ENCODE measurements at places on chromosomes 2 and 18.

DNA sequence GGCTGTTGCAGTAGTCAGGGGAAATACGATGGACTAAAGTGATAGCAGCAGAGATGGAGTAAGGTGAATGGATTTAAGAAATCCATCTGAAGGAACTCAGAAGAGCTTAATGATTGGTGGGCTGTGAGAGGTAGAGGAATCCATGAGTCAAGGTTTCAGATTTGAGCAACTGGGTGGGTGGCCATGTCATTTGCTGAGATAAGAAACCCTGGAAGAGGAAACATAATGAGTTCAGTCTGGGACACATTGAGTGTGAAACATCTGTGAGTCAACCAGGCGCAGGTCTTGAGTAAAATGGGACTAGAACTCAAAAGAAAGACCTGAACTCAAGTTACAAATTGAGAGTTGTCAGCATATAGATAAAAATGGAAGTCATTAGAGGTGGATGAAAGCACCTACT is 19.7 kb upstream of the ASNSD1 start:
- DNase-seq: peak; percentile 27

GRCh38 chr2:3644246-3644525 is 13.8 kb upstream of the ALLC start:
- DNase-seq: no peak

DNA sequence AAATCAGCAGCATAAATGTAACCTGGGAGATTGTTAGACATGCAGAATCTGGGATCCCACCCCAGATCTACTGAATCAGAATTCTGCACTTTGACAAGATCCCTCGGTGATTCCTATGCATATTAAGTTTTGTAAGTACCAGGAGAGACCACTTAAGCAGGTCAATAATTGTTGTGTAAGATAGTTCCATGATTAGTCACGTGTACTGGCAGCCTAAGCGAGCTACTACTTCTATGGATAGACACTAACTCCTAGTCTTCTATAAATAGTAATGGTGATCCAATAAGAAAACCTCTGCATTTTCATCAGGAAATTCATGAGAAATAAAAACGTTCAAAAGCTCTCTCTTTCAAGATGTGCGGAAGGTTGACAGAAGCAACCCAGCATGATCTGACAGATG is 988.2 kb upstream of the CHAC2 start:
- DNase-seq: no peak

GRCh38 chr2:238816291-238816690 is 31.6 kb upstream of the TWIST2 start:
- DNase-seq: no peak

DNA sequence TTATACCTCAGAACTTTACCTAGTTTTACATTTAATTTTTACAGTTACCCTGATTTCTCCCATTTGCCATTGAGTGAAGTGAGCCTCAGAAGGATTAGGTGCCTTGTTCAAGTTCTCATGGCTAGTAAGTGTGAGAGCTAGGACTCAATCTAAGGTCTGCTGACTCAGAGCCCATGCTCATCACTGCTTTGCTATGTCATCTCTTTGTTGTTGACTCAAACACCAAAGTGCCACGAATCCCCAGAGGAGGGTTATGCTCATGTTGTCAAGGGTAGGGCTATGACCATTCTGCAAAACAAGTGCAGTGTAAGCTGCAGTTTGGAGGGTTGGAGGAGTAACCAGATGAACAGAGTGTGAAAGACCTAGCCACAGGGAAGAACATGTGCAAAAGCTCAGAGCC is 185.4 kb upstream of the SKOR2 start:
- DNase-seq: no peak

- no peak for DNase-seq
Measured at GRCh38 chr2:126934809-126935208, 36.1 kb downstream of the TEX51 start.

DNA sequence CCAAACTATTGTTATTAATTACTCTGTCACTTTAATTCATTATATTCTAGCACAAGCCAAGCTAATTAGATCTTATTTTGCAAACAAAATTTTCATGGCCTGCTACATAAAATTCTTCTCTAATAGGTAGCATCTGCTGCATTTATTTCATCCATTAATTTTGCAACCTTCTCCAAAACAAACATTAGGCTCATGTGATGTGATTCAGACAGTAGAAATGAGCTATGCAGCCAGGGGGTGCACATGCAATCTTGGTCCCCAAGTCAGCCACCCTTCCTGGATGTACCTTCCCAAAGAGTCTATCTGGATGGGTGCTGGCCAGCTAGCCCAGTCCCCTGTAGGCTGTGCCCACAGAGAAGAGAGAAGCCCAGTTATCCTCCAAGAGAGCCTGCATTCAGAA is 242.1 kb upstream of the OSR1 start:
- no peak for DNase-seq

DNA sequence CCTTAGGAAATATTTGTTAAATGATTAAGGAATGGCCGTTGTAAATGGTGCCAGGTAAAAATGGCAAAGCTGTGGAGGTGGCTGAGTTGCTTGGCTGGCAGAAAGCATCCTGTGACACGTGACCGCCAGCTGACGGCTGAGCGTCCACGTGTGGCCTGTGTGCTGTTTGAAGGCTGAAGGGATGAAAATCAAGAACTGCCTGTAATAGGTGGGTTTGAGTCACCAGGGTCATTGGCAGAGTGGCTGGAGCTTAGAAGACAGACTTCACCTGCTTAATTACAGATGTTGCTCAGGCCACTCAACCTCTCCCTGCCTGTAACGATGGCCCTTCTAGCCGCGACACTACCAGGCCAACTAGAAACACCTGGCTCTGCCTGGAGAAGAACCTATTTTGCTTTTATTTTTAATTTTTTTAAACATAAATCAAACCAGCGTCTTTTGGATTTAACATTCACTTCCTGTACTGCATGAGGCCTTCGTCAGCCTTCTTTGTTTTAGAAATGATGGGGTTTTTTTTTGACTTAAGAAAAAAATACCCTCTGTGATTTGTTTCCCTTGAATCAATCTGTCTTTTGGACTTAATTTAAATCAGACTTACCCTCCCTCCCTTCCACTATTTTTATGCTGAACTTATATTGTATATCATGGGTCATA is 206.5 kb downstream of the PRKCE start:
- no peak for DNase-seq

GRCh38 chr2:8729939-8730338 is 48.1 kb downstream of the ID2 start:
- DNase-seq: no peak

- DNase-seq: no peak
Measured at GRCh38 chr2:118122594-118123281, 34.5 kb downstream of the INSIG2 start.

DNA sequence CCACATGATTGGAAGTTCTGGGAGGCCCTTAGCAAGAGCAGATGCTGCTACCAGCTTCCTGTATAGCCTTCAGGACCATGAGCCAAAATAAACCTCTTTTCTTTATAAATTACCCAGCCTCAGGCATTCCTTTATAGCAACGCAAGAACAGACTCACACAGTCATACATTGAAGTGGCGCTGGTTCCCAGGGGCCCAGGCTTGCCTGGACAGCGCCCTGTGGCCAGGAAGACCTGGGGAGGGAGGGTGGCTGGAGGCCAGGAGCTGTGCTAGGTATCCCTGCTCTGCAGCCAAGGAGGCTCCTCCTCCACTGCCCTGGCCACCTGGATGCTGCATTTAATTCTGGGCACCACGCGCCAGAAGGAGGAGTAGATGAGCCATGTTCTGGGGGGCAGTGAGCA is 98.1 kb downstream of the AGAP1 start:
- DNase-seq: no peak

- DNase-seq: no peak
Measured at GRCh38 chr2:21041943-21042707, 1.7 kb downstream of the APOB start.

- DNase-seq: no peak
Measured at GRCh38 chr2:190334479-190335224, 8.7 kb upstream of the INPP1 start.

- DNase-seq: no peak
Measured at GRCh38 chr2:136127356-136127755, 9.4 kb upstream of the CXCR4 start.

GRCh38 chr2:202479090-202479489 is 103.0 kb downstream of the BMPR2 start:
- no peak for DNase-seq

- no peak for DNase-seq
Measured at GRCh38 chr2:119366161-119366648, 429 bp downstream of the C2orf76 start.

Data from activated naive CD8-positive, alpha-beta T cell treated with anti-CD3 and anti-CD28 coated beads, Interleukin-2, amount 50 U/mL, for 24 hours (primary cell).